ENCODE measurements at places on chromosomes 1 and 21.

GRCh38 chr1:25430967-25431881 lies 527 bp downstream of the MACO1 start:
- no peak for DNase-seq

DNA sequence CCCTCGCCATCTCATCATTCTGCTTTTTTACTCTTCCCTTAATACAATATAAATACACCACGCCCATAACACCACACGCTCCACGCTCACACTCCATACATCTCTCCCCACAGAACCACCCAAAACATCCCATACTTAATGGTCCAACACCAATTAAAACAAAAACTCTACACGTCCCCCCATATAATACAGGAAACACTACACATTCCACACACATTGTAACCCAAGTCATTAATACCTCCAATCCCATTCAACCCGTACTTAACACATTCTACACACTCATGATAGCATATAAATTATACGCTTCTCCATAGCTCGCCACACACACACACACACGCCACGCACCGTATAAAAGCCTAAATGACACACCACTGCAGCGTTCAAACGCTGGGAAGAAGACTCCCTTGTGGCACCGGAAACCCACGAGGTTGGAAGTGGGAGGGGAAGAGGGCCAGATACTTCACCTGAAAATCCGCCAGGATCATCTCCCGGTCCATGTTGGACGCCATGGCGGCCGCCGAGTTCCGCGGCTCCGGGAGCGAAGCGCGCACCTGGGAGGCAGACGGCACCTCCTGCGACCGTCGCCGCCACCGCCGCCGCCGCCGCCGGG lies 659 bp downstream of the FAF1 start:
- DNase-seq, result no peak

- DNase-seq, result no peak
These were observed 58.1 kb upstream of the SH3GLB1 start for GRCh38 chr1:86646256-86646655.

- DNase-seq, result no peak
These were observed 548 bp upstream of the CDC20 start for GRCh38 chr1:43358121-43358745.

- DNase-seq, result no peak
These were observed 45.3 kb downstream of the B3GALT5 start for GRCh38 chr21:39658066-39658465.

GRCh38 chr1:9849691-9850441 lies 26.1 kb upstream of the CLSTN1 start:
- DNase-seq, result no peak

- DNase-seq, result no peak
These were observed 51.5 kb downstream of the SYT14 start for GRCh38 chr1:209989525-209989924.

DNA sequence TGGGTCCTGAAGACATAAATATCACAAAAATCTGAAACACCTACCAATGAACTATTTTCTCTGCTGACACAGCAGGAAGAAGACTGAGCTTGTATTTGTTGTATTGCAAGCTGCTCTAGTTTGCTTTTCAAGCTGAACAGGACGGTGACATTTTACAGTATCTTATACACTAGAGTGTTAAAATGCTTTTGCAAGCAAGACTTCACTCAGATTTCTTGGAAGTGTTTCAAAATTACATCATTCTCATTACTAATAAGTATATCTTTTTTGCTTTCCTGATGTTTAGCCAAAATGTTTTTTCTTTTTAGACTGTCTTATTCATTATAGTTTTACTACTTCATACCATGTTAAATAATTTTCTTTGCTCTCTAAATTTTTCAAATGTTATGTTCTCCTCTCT lies 427.1 kb upstream of the CXADR start:
- DNase-seq, result no peak

DNA sequence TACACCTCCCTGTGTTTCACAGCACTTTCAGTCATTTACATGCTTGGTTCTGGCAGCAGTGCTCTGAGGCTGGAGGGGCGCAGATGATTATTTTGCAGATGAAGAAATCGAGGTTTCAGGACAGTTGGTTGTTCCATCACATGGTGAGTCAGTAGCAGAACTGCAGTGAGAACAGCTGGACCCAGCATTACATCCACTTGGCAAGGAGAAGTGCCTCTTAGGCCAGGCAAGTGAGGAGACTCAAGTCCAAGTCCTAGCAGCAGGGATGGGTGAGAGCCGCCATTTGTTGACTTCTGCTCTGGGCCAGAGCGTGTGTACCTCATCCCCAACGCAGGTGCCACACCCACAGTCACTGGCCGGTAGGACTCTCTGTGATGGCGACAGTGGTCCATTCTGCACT lies 26.8 kb upstream of the EPHA8 start:
- DNase-seq, result no peak

- no peak for DNase-seq
These were observed 30.4 kb downstream of the CTH start for GRCh38 chr1:70441392-70442035.

GRCh38 chr1:114844270-114844669 lies 10.4 kb upstream of the SYCP1 start:
- DNase-seq, result no peak

Measured in stimulated activated CD8-positive, alpha-beta memory T cell treated with anti-CD3 and anti-CD28 coated beads, Interleukin-7, amount 100 ng/mL, for 4 hours (primary cell).